ENCODE measurements at places on chromosomes 7 and 10.

DNA sequence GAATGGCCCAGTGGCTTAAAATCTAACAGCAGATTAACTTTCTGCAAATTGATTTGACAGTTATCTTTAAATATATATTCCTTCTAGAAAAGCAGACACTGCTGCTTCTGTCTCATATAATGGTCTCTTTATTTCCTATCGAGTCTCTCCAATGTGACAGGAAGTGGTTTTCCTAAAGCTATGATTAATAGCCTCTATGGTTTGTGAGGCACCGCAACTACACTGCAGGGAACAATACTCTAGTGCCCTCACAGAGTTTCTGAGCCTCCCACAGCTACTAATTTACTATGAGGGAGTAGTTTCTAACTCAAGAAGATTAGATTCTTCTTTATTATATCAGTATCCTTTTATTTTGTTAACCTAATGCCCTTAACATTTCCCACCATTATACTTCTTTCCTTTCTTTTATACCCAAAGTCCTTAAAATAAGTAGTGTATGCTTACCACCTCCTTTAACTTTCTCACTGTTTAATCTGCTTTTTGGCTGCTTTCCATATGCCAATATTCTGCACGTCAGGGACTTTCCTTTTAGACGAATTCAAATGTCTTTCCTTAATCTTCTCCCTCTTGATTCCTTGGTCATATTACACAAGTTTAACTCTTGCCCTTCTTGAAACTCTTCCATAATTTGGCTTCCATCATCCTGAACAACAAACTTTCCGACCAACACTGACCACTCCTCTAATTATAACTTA, 23.8 kb upstream of the AHR start:
- no peak for DNase-seq

DNA sequence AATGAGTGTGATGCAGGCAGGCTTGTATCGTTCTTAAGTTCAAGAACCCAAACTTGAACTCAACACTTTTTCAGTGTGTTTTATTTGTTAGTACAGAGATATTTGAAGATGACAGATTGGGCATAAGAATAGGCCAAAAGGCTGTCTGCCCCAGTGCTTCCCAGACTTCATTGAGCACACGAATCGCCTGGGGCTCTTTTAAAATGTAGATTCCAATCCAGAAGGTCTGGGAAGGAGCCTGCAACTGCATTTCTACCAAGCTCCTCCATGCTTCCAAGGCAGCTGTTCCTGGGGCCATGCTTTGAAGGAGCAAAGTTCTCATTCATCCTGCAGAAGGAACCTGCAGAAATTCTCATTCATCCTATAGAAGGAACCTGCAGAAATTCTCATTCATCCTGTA, 114.5 kb upstream of the INSYN2A start:
- DNase-seq: no peak

DNA sequence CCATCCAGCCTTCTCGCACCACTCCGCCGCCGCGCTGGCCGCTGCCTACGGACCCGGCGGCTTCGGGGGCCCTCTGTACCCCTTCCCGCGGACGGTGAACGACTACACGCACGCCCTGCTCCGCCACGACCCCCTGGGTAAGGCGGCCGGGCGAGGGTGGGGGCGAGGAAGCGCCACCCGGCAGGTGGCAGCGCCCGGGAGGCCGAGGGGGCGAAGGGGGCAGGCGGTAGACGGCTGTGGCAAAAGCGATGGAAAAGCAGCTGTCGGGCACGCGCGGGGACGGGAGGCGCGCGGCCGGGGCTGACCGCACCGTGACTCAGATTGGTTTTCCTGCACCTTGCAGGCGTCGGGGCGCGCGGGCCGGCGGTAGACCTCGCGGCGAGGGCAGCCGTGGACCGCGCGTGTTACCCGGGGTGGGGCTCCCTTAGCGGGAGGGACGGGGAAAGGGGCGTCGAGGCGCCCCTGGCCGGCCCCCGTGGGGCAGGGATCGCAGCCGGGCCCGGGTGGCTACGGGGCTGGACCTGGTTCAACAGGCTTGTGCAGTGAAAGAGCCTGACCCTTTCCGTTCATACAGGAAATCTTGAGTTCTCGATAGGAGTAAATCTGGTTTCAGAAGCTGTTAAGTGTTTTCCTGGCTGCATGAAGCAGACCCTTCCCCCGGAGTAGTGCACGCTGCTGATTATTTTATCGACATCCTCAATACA, 608 bp downstream of the HHEX start:
- DNase-seq: peak; percentile 31

GRCh38 chr7:144527051-144527471, 123.6 kb upstream of the NOBOX start:
- DNase-seq: no peak

DNA sequence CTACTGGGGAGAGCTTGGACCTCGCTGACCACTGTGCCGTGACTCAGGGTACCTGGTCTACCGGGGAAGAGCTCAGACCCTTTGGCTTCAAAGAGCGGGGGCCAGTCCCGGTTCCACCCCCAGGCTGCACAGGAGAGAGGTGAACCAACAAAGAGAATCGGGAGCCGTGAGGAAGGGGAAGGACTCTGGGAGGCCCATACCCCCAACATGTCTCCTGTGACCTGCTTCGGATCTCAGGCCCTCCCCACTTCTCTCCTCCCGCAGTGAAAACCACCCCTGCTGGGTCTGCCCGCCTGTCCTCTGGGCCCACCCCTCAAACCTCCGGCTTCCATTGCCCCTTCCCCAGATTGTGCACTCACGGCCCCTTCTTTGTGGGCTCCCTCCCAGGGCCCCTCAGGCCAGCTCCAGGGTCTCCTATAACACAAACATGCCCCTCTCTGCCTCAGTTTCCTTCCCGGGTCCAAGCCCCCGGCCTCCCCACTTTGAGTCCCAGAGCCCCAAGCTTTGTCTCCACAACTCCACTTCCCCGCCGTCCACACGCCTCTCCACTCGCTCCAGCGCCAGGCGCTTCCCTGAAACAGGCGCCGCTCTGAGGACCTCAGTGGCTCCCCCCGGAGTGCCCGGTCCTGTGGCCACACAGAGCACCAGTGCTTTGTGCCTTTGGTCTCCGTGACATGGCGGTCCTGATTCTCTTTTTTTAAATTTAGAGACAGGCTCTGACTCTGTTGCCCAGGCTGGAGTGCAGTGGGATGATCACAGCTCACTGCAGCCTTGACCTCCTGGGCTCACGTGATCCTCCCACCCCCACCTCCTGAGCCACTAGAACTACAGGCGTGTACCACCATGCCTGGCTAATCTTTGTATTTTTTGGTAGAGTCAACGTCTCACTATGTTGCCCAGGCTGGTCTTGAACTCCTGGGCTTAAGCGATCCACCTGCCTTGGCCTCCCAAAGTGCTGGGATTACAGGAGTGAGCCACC, 7.5 kb upstream of the INTS1 start:
- DNase-seq: no peak

GRCh38 chr10:62759599-62760175, 44.8 kb upstream of the ADO start:
- no peak for DNase-seq

DNA sequence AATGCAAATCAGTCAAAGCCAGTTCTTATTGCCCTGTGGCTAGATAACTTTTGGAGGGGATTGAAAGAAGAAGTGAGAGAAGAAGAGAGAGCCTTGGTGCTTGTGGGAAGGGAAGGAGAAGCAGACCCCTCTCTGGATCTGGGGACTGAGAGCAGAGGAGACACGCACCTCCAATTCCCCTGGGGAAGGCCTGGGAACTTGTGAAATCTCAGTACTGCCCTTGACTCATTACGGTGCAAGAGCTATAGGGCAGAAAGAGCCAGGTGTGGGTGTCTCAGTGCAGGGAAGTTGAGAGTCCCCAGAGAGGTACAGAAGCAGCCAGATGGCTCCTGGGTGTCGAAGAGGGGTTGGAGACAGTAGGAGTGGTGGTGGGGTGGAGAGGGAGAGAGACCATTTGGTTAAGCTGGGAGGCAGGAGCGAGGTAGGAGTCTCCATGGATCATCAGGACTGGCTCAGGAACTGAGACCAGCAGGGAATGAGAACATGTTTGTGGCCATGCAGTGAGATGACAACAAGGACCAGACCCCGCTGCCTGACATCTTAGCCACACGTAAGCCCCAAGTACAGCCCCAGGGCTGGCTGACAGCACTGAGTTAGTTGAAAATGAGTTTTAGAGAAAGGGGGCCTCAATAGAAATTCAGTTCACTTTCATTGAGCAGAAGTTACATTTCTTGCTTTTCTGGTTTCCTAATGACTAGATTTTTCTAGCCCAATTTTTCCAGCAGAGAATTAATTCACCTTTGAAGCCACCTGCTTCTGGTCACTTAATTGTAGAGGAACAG, 238.2 kb downstream of the BUB3 start:
- no peak for DNase-seq

GRCh38 chr7:43872406-43873110, 3.2 kb upstream of the MRPS24 start:
- no peak for DNase-seq

- DNase-seq: no peak
Measured at GRCh38 chr7:88485821-88486220, 179.1 kb upstream of the STEAP4 start.

DNA sequence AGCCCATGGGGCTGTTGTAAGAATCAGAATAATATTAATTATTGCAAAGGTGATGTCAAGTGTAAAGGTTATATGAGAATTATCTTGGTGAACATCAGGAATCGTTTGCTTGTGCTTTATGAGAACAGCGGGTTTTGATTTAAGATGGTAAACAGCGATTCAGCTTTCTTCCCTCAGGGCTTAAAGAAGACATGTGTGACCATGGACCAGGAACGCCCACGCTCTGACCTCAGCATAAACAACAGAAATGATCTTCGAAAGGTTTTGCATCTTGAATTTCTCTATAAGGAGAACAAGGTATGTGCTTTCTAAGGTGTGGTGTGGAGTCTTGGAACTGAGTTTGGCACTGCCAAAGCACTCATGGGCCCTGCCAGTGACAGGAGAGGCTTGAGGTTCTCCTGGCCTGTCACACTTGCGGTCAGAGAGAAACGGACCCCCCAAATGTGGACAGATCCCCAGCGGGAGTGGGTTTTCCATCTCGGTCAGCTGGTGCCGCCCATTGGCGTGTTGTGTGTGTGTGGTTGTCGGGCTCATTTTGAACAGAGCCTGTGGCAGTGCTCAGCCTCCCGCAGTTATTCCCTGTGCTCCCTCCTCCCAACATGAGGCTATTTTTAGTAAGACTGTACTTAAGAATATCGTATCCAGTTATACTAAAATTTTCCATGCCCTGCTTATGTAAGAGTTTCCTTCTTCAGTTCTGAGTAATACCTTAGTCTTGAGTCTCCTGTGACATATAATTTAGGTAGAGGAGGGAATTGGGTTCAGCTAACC, 7.2 kb downstream of the MINDY4 start:
- no peak for DNase-seq

DNA sequence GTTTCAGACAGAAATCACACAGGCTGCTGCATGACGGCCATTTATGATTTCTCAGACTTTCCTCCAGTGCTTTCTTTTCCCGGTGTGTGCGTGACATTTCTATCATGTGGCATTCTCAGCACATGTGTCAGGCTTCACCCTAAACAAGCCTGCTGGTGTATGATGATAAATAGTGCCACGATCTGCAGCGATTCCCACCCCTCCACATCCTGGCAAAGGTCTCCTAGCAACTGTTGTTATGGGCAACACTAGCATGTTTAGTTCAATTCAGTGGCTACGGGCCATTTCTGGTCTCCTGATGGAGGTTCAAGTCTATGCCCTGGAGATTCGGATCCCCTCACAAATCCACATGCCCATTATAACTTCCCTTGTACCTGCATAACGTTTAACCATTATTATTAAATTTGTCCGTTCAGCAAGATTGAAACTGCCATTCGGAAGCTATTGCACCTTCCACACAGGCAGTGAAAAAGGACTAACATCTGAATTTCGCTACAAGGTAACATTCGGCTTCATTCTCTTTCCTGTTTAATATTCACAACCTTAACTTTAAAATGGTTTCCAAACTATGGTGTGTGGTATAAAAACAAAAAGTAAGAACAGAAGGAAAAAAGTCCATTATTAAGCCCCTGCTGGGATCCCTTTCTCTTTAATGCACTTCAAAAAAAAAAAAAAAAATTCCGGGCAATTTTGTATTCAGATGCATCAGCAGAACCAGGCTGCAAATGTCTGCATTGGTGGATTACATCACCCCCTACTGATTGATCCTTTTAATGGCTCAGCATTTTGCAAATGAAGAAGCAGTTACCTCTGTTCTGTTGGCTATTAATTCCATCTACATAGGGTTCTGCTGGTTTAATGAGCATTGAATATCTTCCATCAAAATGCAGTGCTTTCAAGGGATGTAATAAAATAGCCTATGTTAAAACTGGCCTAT, 90.2 kb downstream of the FRMD4A start:
- DNase-seq: no peak

- DNase-seq: no peak
Measured at GRCh38 chr10:7689591-7689990, 13.5 kb upstream of the ITIH2 start.

DNA sequence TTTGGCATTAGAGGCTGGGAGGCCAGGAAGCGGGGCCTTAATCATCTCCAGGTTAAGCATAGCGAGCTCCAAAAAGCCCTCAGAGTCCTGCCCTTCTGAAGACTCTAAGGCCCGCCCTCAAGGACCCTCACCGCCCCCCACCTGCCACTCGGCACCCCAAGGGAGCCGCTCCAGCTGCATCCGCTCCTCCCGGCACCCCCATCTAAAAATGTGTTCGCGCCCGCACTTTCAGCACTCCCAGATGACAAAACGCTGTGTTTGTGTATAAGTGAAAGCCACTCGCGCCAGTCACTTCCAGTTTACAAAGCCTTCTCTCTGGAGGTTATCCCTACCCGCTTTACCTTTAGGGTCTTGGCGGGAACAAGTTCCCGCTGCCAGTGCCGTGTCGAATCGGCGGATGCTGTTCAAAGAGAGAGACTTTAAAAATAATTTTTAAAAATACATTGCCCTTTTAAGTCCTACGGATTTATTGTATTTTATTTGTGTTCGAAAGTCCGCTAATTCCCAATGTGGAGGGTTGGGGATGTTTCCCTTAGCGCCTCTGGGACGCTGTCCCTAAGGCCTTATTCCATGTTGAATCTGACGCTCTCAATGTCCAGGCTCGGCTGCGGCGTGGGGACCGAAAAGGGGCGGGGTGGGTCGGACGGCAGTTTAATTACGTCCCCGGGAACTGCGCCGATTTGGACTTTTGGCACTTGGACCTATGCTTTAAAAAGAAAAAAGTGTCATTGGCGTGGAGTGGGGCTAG, at the start of the genes DCLRE1A and NHLRC2:
TSS of gene DCLRE1A (minus strand) at position 70 of the 748 bp plus-strand sequence. CDS start 900 bp downstream, outside the sequence.
TSS of gene NHLRC2 (plus strand) at position 649 of the 748 bp plus-strand sequence. CDS start 212 bp downstream, outside the sequence.
- peak; percentile 40 for DNase-seq

- DNase-seq: no peak
Measured at GRCh38 chr10:98276311-98276710, 8.3 kb upstream of the LOXL4 start.

DNA sequence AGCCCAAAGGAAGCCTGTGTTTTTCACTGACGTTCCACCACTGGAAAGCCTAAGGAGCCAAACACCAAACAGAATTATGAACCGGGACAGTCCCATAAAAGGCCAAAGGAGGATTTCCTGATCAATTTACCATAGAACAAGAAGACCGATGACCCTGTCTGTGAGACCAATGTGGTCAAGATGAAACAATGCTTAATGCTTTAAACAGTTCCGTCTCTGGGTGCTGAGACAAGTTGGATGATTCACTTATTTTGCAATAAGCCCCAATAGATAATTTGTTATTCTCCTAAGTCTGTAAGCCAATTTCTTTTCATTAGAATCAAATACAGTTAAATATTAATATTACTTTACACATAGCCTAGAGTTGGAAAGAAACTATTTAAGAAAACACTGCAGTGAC, 134.9 kb downstream of the MICU1 start:
- no peak for DNase-seq

GRCh38 chr7:4738711-4739527, 36.5 kb upstream of the AP5Z1 start:
- DNase-seq: no peak
